GM19239 (cell line): ENCODE measurements at places on chromosomes 4 and X.

- DNase-seq: no peak
Measured at GRCh38 chrX:129593137-129593536, 53.1 kb downstream of the OCRL start.

- DNase-seq: no peak
Measured at GRCh38 chrX:127782904-127783303, 269.3 kb downstream of the ACTRT1 start.

DNA sequence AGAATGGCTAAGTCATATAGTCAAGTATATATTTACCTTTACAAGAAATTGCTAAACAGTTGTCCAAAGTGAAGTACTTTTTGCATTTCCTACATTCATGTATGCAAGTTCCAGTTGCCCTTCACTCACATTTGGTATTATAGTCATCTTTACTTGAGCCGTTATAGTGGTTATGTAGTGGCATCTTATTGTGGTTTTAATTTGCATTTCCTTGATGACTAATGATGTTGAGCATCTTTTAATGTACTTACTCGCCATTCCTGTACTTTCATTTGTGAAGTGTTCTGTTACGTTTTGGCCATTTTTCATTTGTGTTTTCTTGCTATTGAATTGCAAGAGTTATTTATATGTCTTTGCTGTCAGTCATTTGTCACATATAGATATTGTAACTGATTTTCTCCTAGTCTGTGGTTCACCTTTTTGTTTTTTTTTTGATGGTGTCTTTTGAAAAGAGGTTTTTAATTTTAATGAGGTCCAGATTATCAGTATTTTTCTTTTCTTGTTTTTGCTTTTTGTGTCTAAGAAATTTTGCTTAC, 27.6 kb downstream of the ARFIP1 start:
- DNase-seq: no peak

DNA sequence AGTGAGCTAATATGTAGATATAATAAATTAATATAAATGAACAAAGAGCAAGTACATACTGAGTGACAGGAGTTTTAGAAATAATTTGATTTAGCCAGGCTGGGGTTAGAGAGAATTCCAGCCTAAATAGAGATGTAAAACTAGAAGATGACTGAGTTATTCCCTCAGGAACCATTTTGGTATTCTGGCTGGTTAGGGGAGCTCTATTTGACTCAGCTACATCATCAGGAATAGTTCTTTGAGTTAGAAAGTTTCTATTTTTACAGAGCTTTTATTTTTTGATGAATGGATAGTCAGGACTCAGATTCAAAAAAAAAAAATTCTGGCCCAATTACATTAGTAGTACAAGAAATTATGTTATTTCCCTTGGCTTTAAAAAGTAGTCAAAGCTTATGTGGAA, 180.4 kb upstream of the MID1 start:
- no peak for DNase-seq
